ENCODE measurements at places on chromosomes 13 and 19. TPM values are rescaled to one million over a fixed set of nuclear protein-coding genes. Genes with fewer than 3 reads are reported as not detected.

Gene IGFL2
- total RNA-seq, result 7.2 TPM

Gene CADM4
- total RNA-seq, result 1.5 TPM

Gene ZNF772
- total RNA-seq, result 39.8 TPM

Gene APOC4
- total RNA-seq, result not detected

Gene ZNF552
- total RNA-seq, result 9.5 TPM

DNA sequence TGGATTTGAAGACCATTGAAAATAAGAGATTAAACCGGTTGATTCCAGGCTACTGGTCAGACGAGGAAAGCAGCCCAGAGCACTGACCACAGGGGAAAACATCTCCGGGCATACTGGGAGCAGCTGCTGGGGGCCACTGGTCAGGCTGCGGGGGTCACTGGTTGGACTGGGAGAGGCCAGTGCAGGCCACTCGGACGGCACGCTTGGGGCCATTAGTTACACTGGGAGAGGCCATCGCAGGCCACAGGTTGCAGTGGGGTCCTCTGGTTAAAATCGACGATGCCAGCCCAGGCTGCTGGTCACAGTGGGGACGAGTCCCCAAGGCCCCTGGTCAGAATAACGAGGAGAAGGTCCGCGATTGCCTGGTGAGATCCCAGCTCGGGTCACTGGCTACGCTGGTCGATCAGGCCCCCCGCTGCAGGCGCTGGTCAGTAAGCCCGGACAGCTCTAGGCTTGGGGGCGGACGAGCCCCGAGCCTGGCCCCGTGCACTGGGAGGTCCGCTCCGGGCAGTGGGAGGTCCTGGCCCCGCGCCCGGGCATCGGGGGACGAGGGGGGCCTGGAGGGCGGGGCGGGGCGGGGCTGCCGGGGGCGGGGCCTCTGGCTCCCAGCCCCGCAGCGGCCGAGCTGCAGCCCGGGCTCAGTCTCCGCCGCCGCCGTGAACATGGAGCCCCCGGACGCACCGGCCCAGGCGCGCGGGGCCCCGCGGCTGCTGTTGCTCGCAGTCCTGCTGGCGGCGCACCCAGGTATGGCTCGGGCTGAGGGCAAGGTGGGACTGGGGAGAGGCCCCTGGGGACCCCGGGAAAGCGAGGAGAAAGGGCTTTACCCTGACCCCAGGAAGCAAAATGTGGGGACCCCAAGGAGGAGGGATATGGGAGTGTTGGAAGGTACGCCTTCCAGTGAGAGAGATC, at the start of gene BCAM:
Gene BCAM (plus strand): TSS at position 641 of the 909 bp plus-strand sequence. CDS start 22 bp downstream, at position 663.
- peak within 1 kb of the TSS; percentile 48 for H3K4me3 ChIP-seq
- peaks cover 21% of the 10 kb centered on the region for H3K4me1 ChIP-seq
- DNase-seq, result peak; percentile 85
- H3K36me3 ChIP-seq, result no peaks in the 10 kb centered on the region

DNA sequence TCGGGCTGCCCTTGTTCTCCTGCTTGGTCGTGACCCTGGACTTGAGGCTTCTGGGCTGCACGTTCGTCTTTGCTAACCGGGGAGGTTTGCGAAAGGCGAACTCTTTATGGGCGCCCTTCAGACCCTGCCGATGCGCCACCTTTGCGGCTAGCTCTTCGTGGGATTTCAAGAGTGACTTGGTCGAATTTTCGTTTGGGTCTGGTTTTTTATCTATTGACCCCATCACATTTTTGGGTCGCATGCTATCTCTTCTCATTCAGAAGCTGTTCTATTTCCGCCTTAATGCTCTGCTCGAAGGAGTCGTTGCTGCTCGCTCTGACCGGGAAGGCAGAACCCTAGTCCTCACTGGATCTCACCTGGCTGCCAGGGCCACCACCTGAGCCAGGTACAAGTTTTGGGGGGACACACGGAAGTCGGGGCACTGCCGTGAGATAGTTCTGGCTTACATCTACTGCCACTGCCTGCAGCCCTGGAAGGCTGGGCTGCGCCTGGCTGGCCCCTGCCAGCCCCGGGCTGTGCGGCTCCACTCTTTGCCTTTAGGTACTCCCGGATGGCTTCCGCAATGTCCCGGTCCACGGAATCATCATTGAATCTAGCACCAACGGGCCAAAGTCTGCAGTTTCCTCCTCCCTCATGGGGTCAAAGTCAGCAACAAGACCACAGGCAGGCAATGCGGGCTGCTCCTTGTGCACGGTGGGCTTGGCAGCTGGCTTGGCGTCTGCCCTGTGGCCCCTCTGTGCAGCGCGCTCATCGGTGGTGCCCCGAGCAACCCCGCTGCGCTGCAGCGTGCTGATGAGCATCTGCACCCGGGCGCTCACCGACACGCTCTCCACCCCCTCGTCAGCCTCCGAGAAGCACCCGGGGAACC, 16.2 kb downstream of the RB1 start:
- DNase-seq, result no peak
- H3K27me3 ChIP-seq, result no peaks in the 10 kb centered on the region
- H3K4me1 ChIP-seq, result no peaks in the 10 kb centered on the region

GRCh38 chr13:59088716-59089115, 1075.0 kb downstream of the DIAPH3 start:
- no peaks in the 10 kb centered on the region for H3K27me3 ChIP-seq
- no peaks in the 10 kb centered on the region for H3K4me1 ChIP-seq
- no peak overlapping the region for H3K27ac ChIP-seq
- no peak overlapping the region for H3K4me3 ChIP-seq

DNA sequence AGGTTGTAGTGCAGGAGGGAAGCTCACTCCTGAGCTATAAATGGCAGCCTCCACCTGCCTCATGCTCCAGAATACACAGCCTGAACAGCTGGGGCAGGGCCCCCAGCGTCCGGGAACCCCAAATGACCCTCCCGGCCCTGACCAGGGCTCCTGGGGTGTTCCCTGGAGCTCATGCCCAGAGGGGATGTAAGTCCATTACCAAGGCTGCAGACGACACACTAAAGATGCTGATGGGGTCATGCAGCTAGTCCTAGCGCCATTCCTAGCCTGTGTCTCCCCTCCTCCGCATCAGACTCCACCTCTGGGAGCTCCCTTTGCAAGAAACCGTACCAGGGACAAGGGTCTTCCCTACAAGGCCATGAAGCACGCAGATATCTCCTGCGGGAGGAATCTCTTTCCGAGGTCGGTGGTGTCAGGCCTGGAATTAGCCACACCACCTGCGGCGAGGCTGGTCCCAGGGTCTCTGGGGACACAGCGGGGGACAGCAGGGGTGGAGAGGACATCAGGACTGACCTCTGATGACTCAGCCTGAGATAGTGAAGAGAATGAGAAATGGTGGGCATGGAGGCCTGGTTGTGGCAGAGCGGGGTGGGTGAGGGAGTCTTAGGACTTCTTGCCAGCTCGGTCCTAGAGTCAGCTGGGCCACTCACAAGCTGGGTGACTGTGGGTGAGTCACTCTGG, 11.9 kb upstream of the TPM4 start:
- no peak overlapping the region for H3K27ac ChIP-seq
- no peaks in the 10 kb centered on the region for H3K36me3 ChIP-seq
- no peak overlapping the region for H3K4me3 ChIP-seq
- DNase-seq, result no peak

DNA sequence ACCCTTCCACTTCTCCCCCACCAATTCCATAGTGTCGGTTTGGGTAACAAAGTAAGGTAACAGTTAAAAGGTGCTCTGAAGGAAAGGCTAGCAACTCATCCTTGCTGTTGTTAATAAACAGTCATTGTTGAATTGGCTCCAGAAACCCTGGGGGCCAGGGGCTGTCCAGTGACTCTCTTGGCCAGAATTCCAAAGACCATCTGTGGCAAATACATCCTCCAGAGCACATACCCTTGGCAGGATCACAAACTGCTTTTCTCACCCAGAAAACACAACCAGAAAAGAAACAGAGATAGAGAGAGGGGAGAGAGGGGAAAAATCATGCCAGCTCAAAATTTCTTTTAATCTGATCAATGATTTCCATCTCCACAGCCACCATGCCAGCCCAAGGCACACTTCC, 22.1 kb downstream of the CACNA1A start:
- no peaks in the 10 kb centered on the region for H3K4me1 ChIP-seq
- no peak for DNase-seq
- no peaks in the 10 kb centered on the region for H3K27me3 ChIP-seq
- H3K36me3 ChIP-seq, result no peaks in the 10 kb centered on the region
- H3K27ac ChIP-seq, result no peak overlapping the region

DNA sequence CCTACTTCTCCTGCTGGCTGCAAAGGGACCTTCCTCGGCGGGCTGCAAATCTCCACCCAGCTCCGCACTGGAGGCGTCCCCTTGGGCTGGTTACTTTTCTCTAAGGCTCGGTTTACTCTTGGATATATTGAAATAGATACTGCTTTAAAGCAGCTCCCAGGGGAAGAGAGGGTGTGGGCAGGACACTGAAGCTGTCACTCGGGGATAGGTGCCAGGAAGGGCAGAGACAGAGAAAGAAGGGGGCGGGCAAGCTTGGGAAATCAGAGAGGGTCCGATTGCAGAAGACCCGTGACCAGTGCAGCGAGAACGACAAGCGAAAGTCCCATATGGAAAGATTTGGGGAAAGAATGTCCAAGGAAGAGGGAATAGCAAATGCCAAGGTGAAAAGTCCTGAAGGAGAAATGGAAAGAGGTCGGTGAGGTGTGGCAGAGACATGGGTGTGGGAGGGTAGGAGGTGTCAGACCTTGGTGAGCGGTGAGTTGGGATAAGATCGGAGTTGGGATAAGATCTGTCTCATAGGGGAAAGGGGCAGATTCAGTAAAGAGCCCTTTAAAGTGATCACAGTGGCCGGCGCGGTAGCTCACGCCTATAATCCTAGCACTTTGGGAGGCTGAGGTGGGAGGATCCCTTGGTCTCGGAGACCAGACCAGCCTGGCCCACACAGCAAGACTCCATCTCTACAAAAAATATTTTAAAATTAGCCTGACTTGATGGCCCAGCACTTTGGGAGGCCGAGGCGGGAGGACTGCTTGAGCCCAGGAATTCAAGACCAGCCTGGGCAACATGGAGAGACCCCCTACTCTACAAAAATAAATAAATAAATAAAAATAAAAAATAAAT, 618 bp downstream of the THSD8 start:
- H3K27ac ChIP-seq, result no peak overlapping the region
- no peak for DNase-seq
- H3K36me3 ChIP-seq, result no peaks in the 10 kb centered on the region
- H3K4me1 ChIP-seq, result peaks cover 17% of the 10 kb centered on the region
- H3K27me3 ChIP-seq, result no peaks in the 10 kb centered on the region

Data from testis (tissue), 5 donors.